Activated CD4-positive, alpha-beta T cell treated with anti-CD3 and anti-CD28 coated beads, Interleukin-2, Interleukin-4, amounts not matched to agents 100 ng/mL and 50 ng/mL, durations not matched to agents 16 hours and 8 hours (primary cell): ENCODE measurements at places on chromosomes 4 and X.
A peak's percentile ranks its signal among the peaks of the same experiment; 100 is the strongest.

- no peak for DNase-seq
These were observed 62.7 kb downstream of the SLC9A6 start for GRCh38 chrX:136047969-136048368.

GRCh38 chr4:98199247-98199646 is 56.0 kb upstream of the STPG2 start:
- no peak for DNase-seq

GRCh38 chr4:73446336-73446938 is 10.4 kb downstream of the AFP start:
- peak; percentile 52 for DNase-seq

DNA sequence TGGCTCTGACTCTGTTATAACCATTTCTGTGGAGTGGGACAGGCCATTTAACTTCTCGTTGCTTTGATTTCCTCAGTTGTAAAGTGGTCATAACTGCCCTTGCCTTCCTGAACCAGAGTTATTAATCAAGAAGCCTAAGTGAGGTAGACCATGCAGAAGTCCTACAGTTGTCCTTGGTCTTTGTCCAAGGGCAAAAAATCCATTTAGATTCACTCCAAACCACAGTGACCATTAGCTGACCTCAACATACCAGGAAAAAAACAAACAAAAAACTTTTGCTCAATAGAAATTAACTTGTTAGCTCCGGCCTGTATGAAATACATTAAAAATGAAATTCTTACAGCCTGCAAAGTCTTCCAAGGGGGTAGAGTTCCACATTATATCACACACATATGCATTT is 52.7 kb downstream of the TBC1D9 start:
- DNase-seq = no peak

- peak; percentile 89 for DNase-seq
These were observed 4.7 kb upstream of the S100P start for GRCh38 chr4:6688879-6689505.

- DNase-seq = peak; percentile 20
These were observed 99.1 kb upstream of the FAM47C start for GRCh38 chrX:36908801-36909675.

GRCh38 chr4:65667506-65668041 is 2.7 kb downstream of the EPHA5 start:
- no peak for DNase-seq

DNA sequence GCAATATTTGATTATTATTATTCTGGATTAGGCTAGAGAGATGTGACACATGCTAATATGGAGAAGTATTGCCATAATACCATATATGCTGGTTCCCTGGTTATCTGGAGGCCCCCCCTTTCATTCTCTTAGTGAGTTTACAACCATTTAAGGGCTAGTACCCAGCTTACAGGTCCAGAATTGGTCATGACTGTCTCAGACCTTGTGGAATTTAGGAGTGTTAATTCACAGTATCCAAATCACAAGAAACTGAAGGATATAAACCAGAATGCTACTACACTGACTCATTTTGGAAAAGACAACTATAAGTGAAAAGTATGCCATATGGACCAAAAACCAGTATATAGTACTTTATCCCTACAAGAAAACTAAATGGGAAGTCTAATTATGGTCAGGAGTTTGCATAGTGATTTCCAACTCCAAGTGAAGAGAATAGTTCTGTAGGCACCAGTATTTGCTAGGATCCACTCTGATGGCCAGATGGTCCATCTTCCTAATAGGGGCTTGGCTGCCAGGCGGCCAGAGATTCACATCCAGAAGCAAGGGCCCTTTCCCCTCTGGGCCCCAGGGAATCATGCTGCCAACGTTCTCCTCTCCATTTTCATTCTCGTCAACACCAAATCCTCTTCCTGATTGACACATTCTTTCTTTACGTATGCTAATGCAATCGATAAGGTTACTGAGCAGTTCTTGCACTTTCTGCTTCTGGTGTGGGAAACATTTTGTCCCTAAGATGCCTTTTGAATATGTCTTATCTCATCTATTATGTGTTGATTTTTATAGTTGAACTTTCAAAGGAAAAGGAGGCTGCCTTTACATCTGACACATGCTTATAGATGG is 123.6 kb downstream of the SHROOM3 start:
- no peak for DNase-seq

GRCh38 chr4:145216535-145216934 is 36.1 kb upstream of the OTUD4 start:
- no peak for DNase-seq

DNA sequence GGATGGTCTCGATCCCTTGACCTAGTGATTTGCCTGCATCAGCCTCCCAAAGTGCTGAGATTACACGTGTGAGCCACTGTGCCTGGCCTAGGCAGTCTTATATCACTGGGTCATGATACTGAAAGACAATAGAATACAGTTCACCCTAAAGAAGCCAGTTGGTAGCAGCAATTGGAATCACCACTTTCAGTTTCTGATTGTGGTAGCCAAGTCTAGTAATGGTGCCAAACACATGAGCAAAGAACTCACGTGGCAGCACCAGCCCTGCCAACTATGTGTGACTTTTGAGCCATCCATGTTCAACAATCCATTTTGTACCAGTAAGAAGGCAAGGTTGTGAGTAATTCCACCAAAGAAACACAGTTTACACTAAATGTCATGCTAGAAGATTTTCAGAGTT is 548.4 kb downstream of the KLHL13 start:
- DNase-seq = no peak

DNA sequence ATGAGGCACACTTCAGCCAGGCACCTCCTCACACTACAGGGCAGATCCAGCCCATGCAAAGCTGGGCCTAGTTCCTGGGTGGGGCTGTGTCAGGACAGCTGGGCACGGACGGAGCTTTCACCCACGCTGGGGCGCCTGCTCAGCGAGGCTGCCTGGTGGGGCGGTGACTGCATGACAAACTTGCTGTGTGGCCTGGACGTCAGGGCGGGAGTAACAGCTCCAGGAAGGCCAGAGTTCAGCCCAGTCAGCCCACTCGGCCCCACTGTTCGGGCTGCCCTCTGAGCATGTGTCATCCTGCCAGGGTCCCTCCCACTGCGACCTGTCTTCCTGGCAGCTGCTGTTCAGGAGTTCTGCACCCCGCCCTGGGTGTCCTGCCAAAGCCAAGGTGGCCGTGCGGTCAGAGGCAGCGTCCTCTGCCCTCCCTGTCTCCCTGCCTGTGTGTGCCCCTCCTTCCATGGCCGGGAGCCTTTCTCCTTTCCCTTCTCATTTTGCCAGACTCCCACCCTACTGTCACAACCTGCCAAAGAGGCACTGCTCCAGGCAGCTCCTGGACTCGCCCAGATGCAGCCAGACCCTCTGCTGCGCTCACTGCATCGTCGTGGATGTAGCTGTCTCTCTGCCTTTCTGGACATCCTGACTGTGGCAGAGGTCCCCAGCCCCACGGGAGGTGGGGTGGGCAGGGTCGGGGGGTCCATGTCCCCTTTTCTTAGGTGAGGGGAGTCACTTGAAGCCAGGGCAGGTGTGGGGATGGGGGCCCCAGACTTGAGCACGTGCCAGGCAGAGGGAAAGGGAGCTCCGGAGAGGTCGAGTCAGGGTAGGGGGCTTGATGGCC is 33.0 kb upstream of the KIAA0232 start:
- no peak for DNase-seq

DNA sequence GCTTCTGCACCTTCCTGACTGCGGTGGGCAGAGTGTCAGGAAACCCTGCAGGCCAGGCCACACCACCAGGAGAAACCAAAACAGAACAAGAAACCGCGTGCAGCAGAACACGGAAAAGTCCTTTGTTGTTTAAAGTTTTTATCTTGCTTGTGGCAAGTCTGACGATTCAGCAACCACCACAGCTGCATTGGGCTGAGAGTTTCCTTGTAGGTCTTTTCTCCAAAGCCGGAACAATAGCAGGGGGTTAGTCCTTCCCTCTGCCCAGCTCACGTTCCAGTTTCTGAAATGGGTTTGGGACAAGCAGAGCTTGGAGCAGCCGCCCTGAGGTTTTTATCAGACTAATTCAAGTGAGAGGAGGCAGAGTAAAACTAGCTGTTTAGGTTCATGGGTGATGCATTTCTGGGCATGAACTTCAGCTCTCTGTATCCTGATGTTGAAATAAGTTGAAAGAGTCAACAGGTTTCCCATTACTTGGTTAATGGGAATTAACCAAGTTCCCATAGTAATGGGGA is 216.9 kb downstream of the PTTG2 start:
- DNase-seq = peak; percentile 66

- DNase-seq = no peak
These were observed 215.1 kb upstream of the GPC4 start for GRCh38 chrX:133630362-133630761.

DNA sequence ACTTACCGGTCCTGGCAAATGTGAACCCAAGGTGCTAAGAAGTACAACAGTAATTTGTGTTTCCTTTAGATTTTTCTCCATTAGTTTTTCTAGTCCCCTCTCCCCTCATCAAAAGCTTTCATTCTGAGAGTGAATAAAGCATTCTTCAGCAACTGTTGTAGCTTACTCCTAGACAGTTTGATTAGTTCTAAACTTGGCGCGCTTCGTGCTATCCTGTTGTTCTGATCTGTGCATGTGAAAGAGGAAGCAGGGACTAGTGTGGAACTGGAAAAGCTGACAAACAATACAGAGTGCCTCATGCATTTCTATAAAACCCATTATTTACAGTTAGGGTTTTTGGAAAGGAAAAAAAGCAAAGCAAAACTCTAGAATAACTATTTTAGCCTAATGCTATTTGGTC is 556.9 kb upstream of the SLIT2 start:
- DNase-seq = no peak

DNA sequence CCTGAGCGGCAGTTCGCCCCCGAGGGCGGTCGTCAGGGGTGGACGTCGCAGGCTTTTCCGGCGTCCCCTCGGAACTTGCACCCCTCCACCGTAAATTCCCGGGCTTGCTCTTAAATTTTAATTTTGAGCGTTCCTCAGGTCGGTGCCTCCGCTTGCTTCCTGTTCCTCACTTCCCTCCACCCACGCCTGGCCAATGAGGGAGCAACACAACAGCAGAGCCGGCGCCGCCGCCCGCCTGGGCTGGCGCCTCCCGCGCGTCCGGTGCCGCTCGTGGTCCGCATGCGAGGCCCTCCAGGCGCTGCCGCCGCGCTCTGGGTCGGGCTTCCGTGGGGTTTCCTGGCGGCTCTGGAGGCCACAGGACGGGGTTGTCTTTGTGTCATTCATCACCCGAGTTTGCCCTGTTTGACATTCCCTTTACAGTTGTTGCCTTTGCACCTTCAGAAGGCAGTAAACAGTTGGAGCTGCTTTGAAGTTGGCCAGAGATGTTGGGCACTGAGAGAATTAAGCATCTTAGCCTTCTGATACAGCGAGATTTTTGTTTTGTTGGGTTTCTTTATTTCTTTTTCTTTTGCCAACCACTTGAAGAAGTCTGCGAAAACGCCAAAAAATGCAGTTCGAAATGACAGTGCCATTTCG is 692 bp downstream of the SPCS3 start:
- DNase-seq = peak; percentile 89

DNA sequence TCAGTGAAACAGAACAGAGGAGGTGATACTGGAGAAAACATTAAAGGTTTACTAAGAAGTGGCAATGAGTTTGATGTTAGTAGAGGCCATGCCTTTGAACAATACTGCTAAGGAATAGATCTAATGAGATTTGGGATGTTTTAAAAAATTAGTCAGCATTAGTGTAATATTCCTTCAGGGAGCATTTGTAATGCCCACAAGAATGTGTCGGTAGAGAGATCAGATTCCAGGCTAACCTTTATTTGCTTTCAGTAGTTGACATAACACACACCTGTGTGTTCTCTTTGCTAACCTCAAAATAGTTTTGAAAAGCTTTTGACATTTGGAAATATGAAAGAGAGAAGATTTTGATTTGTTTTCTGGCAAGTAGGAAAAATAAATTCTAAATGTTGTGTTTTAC is 328.8 kb downstream of the BMPR1B start:
- no peak for DNase-seq

DNA sequence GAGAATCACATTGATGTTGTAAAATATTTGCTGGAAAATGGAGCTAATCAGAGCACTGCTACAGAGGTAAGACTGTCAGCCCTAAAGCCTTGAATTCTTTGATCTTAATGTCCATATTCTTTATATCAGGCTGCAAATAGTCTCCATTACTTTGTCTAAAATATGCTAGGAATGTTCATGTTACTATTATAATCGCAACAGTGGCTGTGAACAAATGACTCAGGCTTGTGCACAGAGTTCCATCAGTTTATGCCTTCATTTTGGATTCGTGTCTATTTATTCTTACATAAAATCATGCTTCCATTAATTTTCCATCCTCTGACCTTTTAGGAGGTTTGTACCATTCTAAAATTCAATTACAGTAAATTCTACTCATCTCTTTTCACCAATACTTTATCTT is 182.7 kb downstream of the ANK2 start:
- DNase-seq = no peak

- DNase-seq = no peak
These were observed 3.1 kb downstream of the IL1RAPL1 start for GRCh38 chrX:28590396-28590795.

DNA sequence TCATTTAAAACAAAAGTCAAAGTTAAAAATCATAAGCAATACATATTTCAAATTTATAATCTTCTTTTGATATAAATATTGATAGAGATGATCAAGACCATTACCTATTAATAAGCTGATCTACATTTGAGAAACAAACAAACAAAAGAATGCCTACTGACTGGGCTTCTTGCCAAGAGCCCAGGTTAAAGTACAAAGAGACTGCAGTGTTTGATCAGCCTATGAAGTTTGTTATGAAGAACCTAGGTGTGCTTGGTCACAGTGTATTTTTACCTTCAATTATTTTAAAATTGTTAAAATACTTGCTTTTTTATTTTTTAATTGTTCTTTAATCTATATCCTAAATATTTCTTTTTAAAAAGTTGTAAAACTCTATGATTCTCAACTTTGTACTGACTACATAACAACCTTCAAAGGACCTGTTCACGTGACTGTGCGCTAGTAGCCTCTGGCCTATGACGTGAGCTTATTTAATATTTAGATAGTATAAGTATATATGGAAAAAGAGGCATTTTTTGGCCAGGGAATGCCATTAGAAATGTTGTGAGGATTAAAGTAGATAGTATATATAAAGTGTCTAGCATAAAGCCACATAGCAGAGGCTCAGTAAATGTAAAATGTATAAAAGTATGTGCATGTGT is 11.4 kb upstream of the SLC39A8 start:
- DNase-seq = no peak
